ENCODE measurements at places on chromosomes 5 and 9.

GRCh38 chr5:66142417-66142816 is 1.7 kb upstream of the SREK1 start:
- no peak for DNase-seq

- no peak for DNase-seq
Measured at GRCh38 chr5:176651472-176651980, 4.2 kb downstream of the TSPAN17 start.

DNA sequence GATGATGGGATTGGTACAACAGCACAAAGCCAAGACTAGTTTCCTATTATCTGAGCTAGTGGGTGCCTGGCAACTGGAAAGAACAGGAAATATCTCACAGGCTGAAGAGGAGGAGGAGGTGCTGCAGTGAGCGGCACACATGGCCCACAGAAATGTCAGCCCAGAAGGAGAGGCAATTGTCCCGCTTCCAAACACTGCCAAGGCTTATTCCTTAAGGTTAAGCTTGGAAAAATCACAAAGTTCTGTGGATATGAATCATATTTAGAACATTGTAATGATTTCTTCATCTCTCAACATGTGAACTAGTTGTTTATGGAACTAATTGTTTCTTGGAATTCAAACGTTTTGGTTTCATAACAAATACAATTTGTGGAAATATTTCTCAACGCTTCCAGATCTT is 1019.5 kb upstream of the SEMA6A start:
- no peak for DNase-seq

DNA sequence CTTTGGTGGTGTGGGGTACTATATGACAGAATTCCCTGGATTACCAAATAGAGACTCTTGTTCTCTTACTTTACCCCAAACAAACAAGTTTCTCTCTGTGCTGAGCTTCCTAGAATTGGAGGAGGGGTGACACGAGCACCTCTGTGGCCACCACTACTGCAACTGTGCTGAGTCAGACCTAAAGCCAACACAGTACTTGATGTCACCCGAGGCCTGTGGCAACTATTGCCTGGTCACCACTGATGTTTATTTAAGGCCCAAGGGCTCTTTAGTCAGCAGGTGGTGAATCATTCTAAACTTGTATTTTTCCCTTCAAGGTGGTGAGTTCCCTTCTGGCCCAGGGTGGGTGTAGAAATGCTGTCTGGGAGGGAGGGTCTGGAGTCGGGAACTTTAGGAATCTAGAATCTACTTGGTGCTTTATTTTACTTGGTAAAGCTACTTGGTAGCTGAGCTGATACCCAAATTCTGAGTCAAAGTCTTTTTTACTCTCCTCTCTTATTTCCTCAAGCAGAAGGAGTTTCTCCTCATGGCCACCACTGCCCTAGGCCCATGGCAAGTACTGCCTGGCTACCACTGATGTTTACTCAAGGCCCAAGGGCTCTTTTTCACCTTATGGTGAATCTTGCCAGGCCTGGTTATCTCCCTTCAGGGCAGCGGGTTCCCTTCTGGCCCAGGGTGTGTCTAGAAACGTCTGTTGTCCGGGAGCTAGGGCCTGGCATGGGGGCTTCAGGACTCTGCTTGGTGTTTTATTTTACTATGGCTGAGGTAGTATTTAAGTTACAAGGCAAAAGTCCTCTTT is 9.8 kb downstream of the LURAP1L start:
- DNase-seq, result peak; percentile 58

GRCh38 chr9:74496819-74497747 is at the start of gene RORB:
TSS of gene RORB (plus strand) at chr9:74497335. CDS start at chr9:74497977, 642 bp downstream.
- peak; percentile 87 for DNase-seq

- DNase-seq, result peak; percentile 74
Measured at GRCh38 chr9:133994353-133995011, 2.4 kb upstream of the VAV2 start.

GRCh38 chr5:132254321-132254977 is 3.0 kb upstream of the PDLIM4 start:
- DNase-seq, result no peak

GRCh38 chr9:133058550-133059320 is 3.0 kb upstream of the CEL start:
- DNase-seq, result no peak

DNA sequence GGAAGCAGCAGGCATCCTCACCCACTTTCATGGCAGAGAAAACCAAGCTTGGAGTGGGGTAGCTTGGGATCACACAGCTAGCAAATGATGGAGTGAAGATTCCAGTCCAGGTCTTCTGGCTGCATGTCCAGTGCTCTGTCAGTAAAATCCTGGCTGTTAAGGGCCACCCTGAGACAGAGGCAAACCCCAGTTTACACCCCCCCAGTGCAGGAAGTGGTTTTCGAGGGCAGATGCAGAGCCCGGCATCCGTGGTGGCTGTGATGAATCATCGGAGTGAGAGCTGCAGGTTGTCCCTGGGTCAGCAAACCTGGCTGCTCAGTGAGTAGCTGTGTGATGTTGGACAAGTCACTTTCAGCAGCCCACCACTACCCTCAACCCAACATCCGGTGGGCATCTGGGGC is 115.4 kb downstream of the RGS3 start:
- DNase-seq, result peak; percentile 62

- no peak for DNase-seq
Measured at GRCh38 chr5:152274224-152274623, 130.9 kb downstream of the NMUR2 start.

- DNase-seq, result no peak
Measured at GRCh38 chr5:17992291-17992690, 358.0 kb downstream of the TAF11L14 start.

- no peak for DNase-seq
Measured at GRCh38 chr9:90846770-90847419, 45.3 kb downstream of the SYK start.

DNA sequence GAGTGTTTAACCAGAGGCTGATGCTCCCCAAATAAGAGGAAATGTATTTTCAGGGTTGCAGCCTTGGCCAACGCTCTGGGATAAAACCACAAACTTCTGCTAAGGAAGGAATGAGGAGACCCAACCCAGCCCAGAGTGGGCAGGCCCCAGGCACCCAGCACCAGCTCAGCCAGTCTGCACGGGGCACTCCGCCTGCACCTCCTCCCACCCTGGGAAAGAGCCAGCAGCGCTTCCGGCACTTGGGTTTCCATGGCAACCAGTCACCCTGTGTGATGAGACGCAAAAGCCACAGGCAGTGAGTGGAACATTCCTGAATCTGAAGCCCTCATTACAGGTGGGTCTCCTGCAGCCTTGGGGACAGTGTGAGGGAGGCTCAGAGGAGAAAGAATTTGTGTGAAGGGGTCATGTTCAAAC is 85.2 kb upstream of the ZBTB43 start:
- peak; percentile 93 for DNase-seq

GRCh38 chr9:23621188-23621587 is 204.9 kb downstream of the ELAVL2 start:
- no peak for DNase-seq

- DNase-seq, result no peak
Measured at GRCh38 chr5:61141801-61142200, 20.5 kb downstream of the SMIM15 start.

DNA sequence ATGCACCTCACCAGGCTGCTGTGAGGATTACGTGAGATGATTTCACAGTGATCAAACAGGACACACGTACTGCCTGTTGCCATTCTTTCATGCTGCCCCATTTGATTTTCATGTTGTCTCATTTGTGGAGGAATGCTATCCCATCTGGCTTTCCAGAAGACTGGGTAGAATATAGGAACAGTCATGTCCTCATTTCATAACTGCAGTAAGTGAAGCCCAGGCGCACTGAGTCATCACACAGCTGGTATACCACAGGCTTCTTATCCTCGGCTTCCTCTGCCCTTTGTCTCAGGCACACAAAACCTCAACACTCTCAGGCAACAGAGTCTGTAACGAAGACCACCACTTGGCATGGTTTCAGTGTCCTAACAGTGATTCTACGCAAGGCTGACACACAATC is 62.3 kb downstream of the LHFPL2 start:
- DNase-seq, result peak; percentile 88

DNA sequence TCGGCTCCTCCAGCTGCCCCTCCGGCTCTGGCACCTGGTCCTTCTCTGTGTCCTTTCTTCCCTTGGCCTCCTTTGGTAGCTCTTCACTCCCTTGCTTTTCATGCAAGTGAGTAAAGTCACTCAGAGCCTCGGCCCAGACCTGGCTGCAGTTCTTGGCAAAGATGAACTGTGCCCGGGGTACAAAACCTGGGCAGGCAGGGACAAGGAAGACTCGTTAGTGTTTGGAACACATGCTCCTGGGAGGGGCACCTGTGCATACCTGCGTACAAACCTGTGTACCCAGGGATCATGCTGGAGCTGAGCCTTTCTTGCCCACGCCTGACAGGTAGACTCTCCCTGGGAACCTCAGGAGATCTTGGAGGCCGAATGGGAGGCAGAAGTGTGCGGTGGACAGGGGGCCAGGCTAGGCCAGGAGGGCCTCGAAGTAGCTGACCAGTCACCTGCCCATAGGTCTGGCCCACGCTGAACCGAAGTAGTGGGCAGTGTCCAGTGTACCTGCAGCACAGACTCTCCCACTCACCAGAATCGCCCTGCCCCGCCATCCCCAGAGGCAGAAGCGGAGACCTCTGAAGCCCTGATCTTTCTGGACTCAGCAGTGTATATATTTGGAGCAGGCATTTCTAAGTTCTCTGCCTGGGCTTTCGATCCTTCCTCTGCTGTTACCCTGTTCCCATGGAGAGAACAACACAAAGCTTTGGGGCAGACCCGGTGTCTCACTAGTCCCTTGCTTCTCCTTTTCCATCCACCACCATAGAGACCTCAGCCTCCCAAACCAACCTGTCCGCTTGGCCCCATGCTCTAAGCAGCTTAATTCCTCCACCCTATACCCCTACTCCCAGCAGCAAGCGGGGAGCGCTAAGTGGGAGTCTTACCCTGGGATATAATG is 41.9 kb upstream of the TESK1 start:
- DNase-seq, result peak; percentile 75

DNA sequence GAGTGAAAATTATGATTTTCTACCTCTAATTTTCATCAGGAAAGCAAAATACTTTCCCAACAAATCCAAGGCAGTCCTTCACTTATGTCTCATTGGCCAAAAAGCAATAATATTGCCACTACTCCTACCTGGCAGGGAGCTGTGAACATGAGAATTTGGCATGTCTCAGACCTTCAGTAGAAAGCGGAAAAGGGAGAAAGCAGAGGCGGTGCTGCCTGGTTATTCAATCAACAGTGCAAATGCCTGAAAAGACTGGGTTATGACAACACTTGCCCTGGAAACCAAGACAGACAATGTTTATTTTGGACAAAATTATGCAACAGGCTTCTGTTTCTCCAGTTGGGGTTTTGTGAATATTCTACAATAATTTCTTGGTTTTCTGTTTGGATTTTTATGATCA is 194.4 kb downstream of the TAF11L14 start:
- no peak for DNase-seq

DNA sequence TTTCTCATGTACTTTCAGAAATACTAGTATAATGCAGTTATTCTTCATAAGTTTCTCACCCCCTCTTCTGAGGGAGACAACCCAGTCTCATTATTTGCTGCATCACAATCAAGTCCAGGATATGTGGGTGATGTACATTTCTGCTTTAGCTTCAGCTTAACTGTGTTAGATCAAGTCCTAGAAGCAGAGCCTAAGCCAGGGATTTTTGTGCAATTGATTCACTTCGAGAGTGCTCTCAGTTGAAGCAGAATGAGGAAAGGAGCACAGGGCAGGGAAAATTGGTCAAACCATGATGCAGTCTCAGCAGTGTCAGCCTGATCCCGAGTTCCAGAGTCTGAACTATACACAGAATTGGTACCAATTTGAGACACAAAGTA is 15.1 kb downstream of the HNRNPK start:
- no peak for DNase-seq

DNA sequence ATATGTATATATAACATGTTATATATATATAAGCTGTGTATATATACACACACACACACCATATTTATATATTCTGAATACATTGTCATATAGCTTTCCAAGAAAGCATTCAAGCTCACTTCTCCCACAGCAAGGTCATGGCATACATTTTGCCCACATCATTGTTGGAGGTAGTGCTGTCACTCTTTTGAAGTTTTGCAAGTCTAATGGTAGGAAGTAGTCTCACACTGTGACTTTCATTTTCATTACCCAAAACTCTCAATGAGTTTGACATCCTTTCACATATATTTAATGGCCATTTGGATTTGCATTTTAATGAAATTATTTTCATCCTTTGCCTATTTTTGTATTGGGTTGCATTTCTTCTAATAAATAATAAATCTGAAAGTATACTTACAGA is 59.8 kb upstream of the COX7C start:
- no peak for DNase-seq

- DNase-seq, result no peak
Measured at GRCh38 chr5:96175090-96175489, 213.4 kb upstream of the ELL2 start.

DNA sequence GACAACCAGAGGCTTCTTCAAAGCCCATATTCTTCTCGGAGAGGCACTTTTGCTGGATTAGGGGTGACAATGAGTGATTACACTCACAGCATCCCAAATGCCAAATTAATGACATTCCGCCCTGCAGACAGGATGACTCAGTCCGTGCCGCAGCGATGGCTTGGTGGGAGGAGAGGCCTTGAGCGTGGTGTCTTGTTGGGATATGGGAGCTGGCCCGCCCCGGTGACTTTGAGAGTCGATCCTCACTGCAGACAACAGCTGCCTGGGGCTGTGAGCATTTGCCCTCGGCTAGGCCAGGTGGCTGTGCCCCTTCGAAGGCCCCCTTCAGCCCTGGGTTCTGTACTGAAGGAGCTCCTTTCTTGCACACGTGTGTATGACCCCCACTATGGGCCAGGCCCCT is 29.8 kb downstream of the OLFM1 start:
- DNase-seq, result peak; percentile 87

DNA sequence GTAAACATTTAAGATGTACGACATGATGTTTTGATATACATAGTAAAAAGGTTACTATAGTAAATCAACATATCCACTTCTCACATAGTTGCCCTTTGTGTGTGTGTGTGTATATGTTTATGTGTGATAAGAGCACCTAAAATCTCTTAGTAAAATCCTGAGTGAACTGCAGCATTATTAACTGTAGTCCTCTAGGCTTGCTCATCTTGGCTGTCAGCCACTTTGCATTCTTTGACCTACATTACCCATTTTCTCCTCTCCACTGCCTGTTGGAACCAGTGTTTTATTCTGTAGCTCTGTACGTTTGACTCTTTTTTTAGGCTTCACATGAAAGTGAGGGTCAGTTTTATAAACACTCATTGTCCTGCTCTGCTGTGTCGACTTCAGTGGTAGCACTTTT is 24.4 kb downstream of the C5orf22 start:
- no peak for DNase-seq

DNA sequence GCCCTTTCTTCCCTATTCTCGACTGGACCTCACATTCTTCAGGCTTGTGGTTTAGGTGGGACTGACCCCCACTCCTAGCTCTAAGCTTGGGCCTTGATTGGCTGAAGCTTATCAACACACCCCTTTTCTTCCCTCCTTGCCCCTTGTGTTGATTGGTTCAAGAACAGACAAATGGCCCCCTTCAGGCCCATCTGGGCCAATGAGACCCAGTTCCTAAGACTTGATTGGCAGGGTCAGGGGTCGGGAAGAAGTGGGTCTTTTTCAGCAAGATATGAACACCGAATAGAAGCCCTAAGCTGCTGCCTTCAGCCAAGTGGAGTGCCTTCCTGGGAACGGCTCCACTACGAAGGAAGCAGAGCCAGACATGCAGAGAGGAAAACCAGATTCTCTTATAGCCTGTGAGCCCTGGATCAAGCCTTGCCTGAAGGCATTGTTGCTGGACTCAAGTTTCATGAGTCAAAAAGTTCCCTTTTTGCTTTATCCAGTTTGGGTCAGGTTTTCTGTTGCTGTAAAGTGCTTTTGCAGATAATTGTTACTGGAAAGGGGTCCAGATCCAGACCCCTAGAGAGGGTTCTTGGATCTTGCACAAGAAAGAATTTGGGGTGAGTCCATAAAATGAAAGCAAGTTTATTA is 22.4 kb upstream of the NCS1 start:
- DNase-seq, result no peak
